ENCODE measurements at places on chromosomes 5 and 9.

DNA sequence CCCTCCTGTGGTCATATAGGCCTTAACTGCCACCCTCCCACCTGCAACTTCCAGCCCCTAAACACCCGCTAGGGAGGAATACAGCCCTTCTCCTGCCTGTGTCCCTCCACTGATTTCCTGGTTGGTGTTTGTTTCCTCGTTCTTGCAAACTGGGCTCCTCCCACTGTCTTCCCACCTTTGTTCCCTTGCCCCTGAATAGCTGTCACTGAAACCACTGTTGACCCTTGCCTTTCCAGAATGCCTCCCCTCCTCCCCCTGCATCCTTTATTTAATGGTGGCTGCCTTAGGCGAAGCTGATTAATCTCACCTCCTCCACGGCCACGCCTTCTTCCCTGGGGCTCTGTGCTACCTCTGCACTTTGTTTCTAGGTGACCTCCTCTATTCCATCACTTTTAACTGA lies 626.7 kb downstream of the BNC2 start:
- no peaks in the 10 kb centered on the region for H3K36me3 ChIP-seq
- no peak overlapping the region for H3K4me3 ChIP-seq
- no peak for DNase-seq
- H3K27me3 ChIP-seq = no peaks in the 10 kb centered on the region
- H3K27ac ChIP-seq = no peak overlapping the region
- H3K4me1 ChIP-seq = no peaks in the 10 kb centered on the region

- H3K4me1 ChIP-seq = no peaks in the 10 kb centered on the region
- H3K4me3 ChIP-seq = no peak overlapping the region
- no peak for DNase-seq
- H3K27ac ChIP-seq = no peak overlapping the region
These were observed 184.7 kb downstream of the HSPA4 start for GRCh38 chr5:133236541-133236951.

DNA sequence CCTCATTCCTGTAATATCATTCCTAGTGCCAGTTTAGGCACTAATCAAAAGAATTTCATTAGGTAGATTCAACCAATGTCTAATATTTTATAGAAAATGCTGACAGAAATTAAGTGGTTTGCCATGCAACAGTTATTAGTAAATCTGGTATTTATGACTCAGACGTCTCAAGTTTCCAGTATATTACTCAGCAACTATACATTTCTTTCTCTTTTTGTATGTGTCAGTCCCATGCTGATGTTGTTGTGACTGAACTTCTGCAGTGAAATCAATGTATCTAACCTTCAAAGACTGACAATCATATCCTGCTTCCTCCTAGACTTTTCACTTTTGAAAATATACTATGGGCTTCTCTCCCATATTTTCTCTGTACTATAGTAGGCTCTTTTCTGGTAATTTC lies 822.5 kb downstream of the NR2F1-AS1 start:
- no peak overlapping the region for H3K4me3 ChIP-seq
- no peaks in the 10 kb centered on the region for H3K36me3 ChIP-seq
- H3K27me3 ChIP-seq = no peaks in the 10 kb centered on the region
- H3K4me1 ChIP-seq = no peaks in the 10 kb centered on the region
- no peak overlapping the region for H3K27ac ChIP-seq

GRCh38 chr5:93126634-93127033 lies 454.4 kb downstream of the NR2F1-AS1 start:
- DNase-seq = no peak
- H3K27me3 ChIP-seq = no peaks in the 10 kb centered on the region

GRCh38 chr9:27453860-27454553 lies 70.1 kb upstream of the IFNK start:
- no peaks in the 10 kb centered on the region for H3K36me3 ChIP-seq
- H3K4me1 ChIP-seq = no peaks in the 10 kb centered on the region
- H3K27ac ChIP-seq = no peak overlapping the region
- H3K4me3 ChIP-seq = no peak overlapping the region
- DNase-seq = no peak
- H3K27me3 ChIP-seq = no peaks in the 10 kb centered on the region

DNA sequence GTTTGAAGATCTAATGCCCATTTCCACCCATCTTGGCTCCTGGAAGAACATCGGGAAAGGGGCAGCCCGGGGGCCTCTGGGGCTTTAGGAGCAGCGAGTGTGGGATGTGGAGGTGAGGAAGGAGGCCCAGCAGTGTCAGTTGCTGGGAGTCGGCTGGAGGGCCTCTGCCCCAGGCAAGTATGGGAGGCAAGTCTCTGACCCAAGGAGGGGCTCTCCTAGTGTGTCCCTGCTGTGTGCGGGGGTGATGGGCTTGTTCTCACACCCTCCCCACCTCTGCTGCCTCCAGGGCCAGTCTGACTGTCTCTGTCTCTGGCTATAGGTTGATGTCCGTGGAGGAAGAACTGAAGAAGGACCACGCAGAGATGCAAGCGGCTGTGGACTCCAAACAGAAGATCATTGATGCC lies 129.7 kb downstream of the DAB2IP start:
- H3K36me3 ChIP-seq = no peaks in the 10 kb centered on the region
- H3K4me3 ChIP-seq = no peak overlapping the region
- no peak for DNase-seq
- no peaks in the 10 kb centered on the region for H3K27me3 ChIP-seq
- no peaks in the 10 kb centered on the region for H3K4me1 ChIP-seq
- no peak overlapping the region for H3K27ac ChIP-seq

DNA sequence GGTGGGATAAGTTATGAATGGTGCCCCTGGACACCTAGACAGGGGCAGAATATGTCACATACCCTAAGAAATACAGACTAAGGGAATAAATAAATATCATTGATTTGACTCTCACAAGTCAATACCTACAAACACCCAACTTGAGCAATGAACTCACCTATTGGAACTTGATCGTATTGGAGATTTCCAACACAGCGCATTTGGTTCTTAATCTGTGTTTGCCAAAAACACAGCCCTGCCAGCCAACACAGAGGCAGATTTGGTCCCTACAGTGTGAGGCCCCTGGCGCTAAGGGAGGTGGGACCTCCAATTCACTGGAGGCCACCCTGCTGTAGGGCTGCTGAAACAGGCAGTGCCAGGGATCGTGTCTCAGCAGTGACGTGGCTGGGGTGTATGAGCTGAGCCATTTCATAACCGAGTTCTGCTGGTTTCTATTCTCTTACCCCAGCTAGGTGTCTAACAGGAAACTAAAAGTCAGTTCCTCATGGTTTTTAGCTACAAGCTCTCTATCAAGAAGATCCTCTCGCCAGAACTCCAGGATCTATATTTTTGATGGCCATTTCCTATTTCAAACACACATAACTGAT lies 84.5 kb downstream of the SLC1A1 start:
- H3K4me3 ChIP-seq = no peak overlapping the region
- no peaks in the 10 kb centered on the region for H3K27me3 ChIP-seq
- H3K27ac ChIP-seq = no peak overlapping the region
- H3K36me3 ChIP-seq = no peaks in the 10 kb centered on the region
- H3K4me1 ChIP-seq = peaks cover 6% of the 10 kb centered on the region

DNA sequence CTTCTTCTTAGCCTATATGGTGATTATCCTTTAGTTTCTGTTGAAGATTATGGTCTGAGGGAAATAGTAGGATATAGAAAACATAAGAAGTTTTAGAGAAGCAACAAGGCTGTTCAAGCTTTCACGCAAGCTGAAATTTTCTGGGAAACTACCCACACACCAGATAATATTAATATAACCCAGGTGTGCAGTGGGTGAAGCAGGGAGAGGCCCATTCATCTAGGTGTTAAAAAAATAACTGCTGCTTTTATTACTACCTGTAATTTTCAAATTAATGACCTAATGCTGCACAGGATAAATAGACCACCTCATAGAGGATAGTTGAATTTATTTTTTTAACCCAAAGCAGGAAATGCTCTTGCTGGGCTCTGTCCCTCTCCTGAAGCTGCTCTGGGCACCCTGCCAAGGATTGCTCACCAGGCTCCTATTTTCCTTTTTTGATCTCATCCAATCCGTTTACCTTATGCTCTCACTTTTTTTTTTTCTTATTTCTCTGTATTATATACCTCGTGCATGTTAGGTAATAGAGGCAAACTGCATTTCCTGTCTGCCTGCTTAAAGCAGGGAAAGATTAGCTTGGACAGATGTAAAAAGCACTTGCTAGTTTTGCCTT lies 124.3 kb upstream of the SLC12A2 start:
- no peaks in the 10 kb centered on the region for H3K4me1 ChIP-seq
- H3K36me3 ChIP-seq = no peaks in the 10 kb centered on the region
- no peak overlapping the region for H3K27ac ChIP-seq
- DNase-seq = no peak
- no peaks in the 10 kb centered on the region for H3K27me3 ChIP-seq

DNA sequence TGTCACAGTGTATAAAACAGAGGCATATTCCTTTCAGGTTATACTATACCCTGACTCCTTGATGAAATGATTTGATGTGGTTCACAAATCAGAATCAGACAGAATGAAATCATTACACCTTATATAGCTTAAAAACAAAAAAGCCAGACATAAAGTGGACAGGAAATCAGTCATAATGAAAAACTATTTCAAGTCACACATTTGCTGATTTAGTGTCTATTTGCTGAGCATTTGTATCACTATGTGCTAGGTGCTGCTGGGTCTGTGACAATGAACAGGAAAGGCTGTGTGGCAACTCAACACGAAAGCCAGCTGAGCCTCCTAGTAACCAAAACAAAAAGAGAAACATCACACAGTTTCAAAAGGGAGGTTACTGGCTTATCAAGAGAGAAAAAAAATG lies 194.0 kb downstream of the EFNA5 start:
- H3K27me3 ChIP-seq = no peaks in the 10 kb centered on the region
- no peak overlapping the region for H3K27ac ChIP-seq

GRCh38 chr5:132459031-132459982 lies 31.3 kb downstream of the IRF1 start:
- peaks cover 77% of the 10 kb centered on the region for H3K4me1 ChIP-seq
- DNase-seq = no peak
- H3K27ac ChIP-seq = peak overlapping the region; percentile 62

DNA sequence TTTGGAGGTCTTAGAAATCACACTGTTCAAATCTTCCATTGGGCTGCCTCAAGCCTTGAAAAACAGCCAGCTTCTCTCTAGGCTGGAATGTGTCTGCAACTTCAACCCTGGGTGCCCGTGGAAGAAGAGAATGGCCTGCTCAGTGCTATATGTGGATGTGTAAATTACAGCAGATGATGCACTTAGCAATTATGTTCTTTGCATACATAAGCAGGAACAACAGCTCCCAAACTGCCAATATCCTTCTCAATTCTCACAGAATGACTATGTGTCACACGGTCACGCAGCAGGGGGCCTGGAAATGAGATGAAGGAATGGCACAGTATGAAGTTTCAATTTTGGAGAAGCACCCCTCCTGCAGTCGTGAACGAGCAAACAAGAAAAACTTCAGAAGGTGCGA lies 175.2 kb upstream of the SMARCA2 start:
- no peak overlapping the region for H3K4me3 ChIP-seq
- no peaks in the 10 kb centered on the region for H3K27me3 ChIP-seq
- H3K27ac ChIP-seq = no peak overlapping the region
- no peaks in the 10 kb centered on the region for H3K36me3 ChIP-seq
- no peaks in the 10 kb centered on the region for H3K4me1 ChIP-seq

DNA sequence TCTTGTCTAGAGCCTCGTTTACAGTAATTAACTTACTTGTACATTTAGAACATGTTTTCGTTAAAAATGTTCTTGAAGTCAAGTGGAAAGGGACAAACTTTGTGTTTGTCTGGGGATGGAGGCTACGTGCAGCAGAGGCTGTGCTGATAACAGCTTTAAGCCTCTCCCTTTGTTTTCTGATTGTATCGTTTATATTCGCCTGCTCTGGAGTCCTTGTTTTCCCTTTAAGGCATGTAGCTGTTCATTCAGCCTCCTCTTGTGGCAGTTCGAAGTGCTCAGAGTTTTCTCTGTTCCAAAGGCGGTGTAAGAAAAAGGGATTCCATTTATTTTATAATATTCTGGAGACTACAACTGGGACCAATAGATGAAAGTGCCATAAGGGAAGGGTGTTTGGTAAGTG lies 1.9 kb downstream of the SLC36A1 start:
- no peaks in the 10 kb centered on the region for H3K36me3 ChIP-seq
- H3K27me3 ChIP-seq = no peaks in the 10 kb centered on the region
- H3K4me3 ChIP-seq = no peak overlapping the region
- peaks cover 3% of the 10 kb centered on the region for H3K4me1 ChIP-seq

DNA sequence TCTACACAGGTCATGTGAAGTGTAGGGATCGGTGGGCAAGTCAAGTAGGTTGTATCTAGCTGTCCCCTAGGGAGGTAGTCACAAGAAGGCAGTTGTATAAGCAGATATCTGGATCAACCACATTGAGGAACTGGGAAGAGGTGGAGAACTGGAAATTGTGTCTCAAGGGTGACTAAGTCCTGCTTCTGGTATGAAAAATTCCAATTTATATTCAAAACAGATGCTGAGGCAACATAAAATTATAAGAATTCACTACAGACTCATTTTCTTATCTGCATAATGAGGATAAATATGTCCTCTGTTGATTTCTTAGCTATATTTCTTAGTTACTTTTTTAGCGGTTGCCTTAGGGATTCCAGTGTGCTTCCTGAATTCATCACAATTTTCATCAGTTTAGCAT lies 46.8 kb downstream of the GALNT12 start:
- H3K27ac ChIP-seq = no peak overlapping the region
- H3K4me3 ChIP-seq = no peak overlapping the region
- no peak for DNase-seq
- no peaks in the 10 kb centered on the region for H3K36me3 ChIP-seq
- no peaks in the 10 kb centered on the region for H3K27me3 ChIP-seq

DNA sequence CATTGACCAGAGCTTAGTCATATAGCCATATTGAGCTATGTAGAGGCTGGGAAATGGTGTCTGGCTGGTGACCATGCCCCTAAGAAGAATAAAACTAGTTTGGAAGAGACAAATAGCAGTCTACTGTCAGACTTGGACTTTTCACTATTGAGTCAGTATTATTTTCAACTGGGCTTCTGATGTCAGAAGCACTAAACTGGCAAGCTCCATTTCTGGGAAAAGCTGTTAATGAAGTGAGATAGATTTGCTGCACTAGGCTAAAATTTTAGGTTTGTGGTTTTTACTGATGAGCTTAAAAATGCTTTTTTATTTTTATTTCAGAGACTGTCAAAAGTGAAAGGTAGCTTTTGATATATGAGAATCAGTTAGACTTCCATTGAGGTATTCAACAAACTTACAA lies 220.2 kb downstream of the RAB3C start:
- DNase-seq = no peak
- no peak overlapping the region for H3K4me3 ChIP-seq

DNA sequence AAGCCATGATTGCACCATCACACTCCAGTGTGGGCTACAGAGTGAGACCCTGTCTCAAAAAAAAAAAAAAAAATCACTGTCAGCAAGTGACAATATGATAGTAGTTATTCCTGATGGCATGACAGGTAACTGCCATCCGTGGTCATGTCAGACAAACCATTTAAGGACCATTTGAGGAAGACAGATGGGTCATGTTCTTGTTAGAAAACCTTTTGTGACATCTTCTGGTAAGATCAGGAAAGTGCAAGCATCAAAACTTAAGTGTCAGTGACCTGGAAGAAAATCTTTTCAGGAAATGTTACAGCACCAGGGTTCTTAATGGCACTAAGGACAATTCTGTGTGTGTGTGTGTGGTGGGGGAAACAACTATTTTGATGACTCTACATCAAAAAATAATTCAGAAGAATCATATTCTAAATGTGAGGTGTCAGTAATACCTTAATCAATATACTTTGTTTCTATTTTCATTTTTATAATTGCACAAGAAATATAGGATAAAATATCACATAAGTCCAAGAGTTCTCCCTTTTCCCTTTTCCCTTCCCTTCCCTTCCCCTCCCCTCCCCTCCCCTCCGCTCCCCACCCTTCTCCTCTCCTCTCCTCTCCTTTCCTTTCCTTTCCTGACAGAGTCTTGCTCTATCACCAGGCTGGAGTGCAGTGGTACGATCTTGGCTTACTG lies 17.8 kb downstream of the SLC38A9 start:
- H3K27me3 ChIP-seq = no peaks in the 10 kb centered on the region
- no peaks in the 10 kb centered on the region for H3K36me3 ChIP-seq
- no peaks in the 10 kb centered on the region for H3K4me1 ChIP-seq
- no peak overlapping the region for H3K4me3 ChIP-seq

Data from effector memory CD4-positive, alpha-beta T cell (primary cell).